ENCODE measurements at places on chromosomes 12 and 14.

- DNase-seq = no peak
Measured at GRCh38 chr14:51824191-51824590, 36.2 kb upstream of the GNG2 start.

GRCh38 chr14:89986462-89987160 lies 30.9 kb downstream of the TDP1 start:
- DNase-seq = no peak

GRCh38 chr12:124620606-124621295 lies 53.3 kb upstream of the NCOR2 start:
- no peak for DNase-seq

DNA sequence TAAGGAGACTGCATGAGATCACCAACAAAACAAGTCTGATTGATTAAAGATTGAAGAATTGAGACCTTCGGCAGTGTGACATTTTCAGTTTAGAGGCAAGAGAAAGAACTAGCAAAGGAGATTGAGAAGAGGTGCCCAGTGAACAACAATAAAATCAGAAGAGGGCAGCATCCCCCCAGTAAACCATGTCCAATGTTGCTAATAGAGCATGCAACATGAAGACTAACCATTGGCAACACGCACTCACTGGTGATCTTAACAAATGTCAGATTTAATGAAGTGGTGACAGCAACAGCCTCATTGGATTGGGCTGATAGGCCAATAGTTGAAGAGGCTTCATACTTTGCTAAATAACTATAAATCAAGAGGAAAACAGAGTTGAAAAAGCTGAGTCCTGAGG lies 20.7 kb upstream of the TAS2R14 start:
- DNase-seq = no peak

DNA sequence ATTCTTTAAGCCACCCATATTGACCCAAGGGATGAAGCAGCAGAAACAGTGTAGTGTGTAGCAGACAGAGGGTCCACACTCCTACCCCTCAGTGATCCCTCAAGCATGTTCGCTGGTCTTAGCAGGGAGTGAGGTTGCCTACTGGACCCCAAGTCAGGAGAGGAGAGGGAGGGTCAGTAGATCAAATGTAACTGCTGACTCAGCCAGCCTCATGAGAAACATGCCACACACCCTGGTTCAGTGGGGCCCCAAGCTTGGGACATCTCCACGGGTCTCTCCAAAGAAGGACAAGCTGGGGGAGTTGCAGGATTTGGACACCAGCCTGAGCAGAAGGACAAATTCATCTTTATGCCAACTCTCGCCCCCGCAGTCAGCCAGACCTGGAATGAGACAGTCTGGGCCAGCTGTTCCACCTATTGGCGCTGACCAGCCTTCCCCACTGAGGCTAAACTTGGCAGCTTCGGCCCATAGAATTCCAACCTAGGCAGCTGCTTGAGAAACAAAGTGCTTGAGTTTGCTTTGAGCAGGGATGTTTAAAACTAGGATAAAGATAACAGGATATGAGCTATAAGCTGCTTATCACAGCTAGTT lies 66.0 kb upstream of the ACTN1 start:
- no peak for DNase-seq

DNA sequence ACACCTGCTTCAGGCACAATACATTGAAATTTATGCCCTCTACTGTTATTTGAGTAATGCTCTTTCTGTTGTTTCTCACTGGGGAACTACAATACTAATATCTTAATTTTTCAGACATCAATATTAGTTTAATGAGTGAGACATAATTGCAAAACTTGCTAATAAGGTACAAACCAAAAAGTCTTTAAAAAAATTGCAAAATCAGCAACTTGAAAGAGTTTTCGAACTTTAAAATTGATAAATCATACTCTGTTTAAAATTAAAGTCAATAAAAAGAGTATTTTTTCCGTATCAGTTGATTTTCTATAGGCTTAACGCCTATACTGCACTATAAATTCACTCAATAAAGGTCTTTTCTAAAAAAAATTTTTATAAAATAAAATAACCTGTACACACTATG lies 1735.9 kb upstream of the SEL1L start:
- no peak for DNase-seq

- no peak for DNase-seq
Measured at GRCh38 chr12:95940514-95940913, 1.9 kb downstream of the CCDC38 start.

DNA sequence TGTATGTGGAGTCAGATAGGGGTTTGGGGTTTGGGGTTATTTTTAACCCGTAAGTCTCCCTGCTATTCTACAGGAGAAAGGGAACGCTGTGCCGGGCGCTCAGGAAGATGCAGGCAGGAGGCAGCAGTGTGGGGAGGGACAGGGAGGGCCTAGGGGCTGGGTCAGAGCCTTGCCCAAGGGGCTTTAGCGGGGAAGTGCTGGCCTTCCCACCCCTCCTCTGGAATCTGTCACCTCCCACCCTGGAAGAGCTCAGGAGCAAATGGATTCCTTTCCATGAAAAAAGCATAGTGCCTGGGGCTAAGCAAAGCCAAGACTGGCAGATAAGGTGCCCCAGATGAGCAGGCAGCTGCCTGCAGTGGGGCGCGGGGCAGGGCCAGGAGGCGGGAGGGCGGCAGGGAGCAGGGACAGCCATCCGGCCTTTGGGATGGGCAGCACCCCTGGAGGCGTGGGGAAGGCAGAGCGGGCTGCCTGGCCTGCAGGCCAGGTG lies 7.3 kb upstream of the INF2 start:
- no peak for DNase-seq

- no peak for DNase-seq
Measured at GRCh38 chr12:19659501-19659900, 220.2 kb downstream of the AEBP2 start.

GRCh38 chr12:43131301-43131700 lies 420.7 kb downstream of the ADAMTS20 start:
- DNase-seq = no peak

- no peak for DNase-seq
Measured at GRCh38 chr14:73742520-73743238, 28.5 kb upstream of the PNMA1 start.

DNA sequence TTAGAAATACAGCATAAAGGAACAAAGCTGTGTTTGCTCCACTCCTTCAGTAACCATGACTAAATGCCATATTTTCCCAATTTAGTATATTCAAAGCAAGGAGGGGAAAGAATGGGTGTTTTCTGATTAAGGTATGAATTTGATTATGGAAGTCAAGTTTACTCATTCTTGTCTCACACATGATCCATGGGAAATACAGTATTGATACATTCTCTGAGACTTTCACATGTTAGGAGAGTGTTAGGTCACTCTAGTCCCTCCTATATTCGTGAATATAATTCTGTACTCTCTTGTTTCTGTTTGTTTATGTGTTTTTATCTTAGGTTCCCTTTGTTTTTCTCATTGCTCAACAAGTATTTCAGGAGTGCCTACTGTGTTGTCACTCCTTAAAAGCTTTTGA lies 42.4 kb downstream of the TTLL5 start:
- DNase-seq = no peak

GRCh38 chr12:53191096-53191884 lies 10.6 kb upstream of the CSAD start:
- no peak for DNase-seq

DNA sequence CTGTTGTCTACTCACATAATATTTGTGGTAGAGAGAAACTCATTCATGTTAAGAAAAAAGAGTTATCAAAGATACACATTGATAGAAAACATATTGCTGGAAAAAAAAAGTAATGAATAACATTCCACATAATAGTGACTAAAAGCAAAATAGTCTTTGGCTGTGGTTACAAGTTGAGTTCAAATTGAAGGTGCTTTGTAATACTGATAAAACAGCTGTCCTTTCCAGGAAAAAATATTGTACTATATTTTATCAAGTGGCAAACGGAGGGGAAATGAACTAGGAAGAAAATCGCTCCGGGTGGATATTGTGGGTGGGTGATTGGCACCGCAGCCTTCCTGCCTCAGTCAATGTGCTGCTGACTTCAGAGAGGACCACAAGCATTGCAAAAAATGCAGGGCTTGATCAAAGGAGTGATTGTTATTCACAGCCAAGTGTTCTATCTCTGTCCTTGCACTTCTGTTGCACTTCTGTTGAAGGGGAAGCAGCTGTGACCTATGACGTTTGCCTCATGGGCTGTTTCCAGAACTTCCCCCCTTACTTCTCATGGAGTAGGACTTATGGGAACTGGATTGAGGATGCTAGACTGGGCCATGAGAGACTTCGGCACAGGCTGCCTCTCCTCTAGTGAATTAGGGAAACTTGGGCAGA lies 114.4 kb downstream of the VRK1 start:
- DNase-seq = no peak

GRCh38 chr12:101490286-101490920 lies 15.3 kb downstream of the SPIC start:
- DNase-seq = no peak

DNA sequence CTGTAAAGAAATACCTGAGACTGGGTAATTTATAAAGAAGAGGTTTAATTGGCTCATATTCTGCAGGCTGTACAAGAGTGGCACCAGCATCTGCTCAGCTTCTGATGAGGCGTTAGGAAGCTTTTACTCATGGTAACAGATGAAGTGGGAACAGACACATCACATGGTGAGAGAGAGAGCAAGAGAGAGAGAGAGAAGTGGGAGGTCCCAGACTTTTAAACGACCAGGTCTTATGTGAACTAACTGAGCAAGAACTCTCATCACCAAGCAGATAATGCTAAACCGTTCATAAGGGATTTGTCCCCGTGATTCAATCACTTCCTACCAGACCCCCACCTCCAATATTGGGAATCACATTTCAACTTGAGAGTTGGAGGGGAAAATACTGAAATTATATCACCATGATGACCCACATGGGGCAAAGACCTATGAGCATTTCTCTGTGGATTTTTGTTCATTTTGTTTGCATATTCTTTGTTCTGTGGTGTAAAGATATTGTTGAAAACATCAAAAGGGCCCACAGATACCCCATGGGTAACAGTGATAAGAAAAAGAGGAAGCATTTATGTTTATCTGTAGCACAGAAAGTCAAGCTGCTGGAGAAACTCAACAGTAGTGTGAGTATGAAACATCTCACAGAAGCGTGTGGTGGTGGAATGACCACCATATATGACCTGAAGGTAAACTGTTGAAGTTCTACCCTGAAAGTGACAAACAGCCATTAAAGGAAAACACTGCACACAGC lies 135.2 kb upstream of the PDE3A start:
- DNase-seq = no peak

DNA sequence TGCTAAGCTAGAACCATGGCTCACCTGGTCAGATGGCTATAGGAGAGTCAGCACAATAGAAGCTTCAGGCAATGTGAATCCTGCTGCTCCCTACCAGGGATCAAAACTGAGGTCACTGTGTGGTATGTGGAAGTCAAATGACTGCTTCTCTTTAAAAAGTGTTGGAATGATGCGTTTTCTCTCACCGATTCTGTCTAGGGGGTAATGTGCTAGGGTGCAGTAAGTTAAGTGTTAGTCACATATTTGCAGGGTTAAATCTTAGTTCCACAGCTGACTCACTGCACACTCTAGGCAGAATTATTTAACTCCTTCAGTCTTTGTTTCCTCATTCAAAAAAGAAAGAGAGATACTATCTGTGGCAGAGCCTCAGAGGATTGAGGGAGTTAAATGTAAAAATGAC lies 696.6 kb downstream of the DIO2 start:
- DNase-seq = no peak

DNA sequence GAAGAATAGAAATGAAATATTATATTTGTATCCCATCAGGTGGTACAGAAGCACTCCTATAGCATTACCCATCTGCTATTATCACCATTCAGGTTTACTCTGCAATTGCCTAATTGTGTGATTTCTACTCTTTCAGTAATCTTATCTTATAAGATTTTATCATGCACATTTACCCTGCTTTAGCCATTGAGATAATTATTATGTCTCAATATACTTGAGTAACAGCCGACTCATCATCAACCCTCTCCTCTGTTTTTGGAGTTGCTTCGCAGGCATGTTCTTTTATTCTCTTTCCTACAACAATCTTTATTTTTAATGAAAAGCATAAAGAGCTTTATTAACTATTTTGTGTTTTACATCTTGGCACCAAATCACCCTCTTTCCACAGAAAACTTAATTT lies 419.9 kb downstream of the LRIG3 start:
- DNase-seq = no peak

- no peak for DNase-seq
Measured at GRCh38 chr12:99600388-99600787, 47.2 kb upstream of the GARIN6 start.

GRCh38 chr14:67908052-67908754 lies 88.6 kb downstream of the RAD51B start:
- DNase-seq = no peak

- no peak for DNase-seq
Measured at GRCh38 chr12:85836197-85837090, at the start of gene RASSF9. TSS of gene RASSF9 (minus strand) at chr12:85836409. CDS start at chr12:85836201, 208 bp downstream.

DNA sequence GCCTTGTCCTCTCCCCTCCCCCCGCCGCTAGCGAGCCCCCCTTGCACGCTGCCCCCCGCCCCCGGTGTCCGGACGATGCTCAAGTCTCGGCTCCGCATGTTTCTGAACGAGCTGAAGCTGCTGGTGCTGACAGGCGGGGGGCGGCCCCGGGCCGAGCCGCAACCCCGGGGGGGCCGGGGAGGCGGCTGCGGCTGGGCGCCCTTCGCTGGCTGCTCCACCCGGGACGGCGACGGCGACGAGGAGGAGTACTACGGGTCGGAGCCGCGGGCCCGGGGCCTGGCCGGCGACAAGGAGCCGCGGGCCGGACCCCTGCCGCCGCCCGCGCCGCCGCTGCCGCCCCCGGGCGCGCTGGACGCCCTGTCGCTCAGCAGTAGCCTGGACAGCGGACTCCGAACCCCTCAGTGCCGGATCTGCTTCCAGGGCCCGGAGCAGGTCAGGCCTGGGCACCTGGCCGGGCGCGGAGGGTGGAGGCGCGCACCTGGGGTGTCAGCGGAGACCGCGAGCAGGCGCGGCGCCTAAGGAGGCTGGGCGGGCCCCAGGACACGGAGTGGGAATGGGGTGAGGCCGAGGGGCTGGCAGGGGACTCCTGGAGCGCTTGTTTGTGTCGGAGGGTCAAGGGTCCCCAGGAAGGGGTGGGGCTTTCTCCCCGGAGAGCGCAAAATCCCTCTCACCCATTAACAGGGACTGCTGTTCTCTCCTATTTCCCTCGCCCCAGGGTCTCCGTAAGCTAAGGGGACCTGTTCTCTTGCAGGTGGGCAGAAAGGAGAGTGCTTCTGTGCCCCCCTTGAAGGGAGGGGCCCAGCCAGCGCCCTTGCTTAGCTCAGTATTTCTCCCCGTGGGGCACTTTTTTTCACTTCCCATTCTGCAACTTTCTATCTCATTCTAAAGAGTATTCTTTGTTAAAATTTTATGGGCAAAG lies 810 bp downstream of the MARCHF9 start:
- DNase-seq = peak; percentile 48

GRCh38 chr14:43651896-43652295 lies 855.2 kb downstream of the FSCB start:
- no peak for DNase-seq

DNA sequence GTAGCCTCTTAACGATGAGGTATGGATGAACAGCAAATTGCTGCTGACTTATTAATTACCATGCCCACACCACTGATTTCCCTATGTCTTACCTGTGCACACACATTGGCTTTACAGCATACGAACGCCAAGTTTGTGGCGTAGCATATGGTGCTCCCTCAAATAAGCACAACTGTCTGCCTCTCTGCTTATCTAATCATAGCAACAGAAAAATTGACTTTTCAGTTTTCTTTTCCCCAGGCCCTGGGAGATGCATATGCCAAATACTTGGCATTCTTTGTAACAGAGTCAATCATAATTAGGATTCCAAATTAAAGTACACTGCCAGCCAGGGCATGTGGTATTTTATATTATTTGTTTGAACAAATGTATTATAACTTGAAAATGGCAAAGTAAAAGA lies 625.5 kb downstream of the DIO2 start:
- no peak for DNase-seq

GRCh38 chr12:53279283-53279869 lies 11.3 kb downstream of the ESPL1 start:
- DNase-seq = no peak
